ENCODE measurements at places on chromosomes 6 and 20. TPM values are rescaled to one million over a fixed set of nuclear protein-coding genes. Genes with fewer than 3 reads are reported as not detected.

RBM24 gene
- 2.7 TPM for total RNA-seq

GPSM3 gene
- total RNA-seq = 2.5 TPM

NFATC2 gene
- total RNA-seq = 1.5 TPM

HLA-DRB5 gene
- total RNA-seq = not detected

POFUT1 gene
- total RNA-seq = 29.6 TPM

NRM gene
- total RNA-seq = 6.9 TPM

ELOVL2 gene
- total RNA-seq = 0.06 TPM

PMEPA1 gene
- 4.6 TPM for total RNA-seq

ESR1 gene
- total RNA-seq = 0.40 TPM

HRH3 gene
- total RNA-seq = not detected

RNF182 gene
- 0.19 TPM for total RNA-seq

LST1 gene
- total RNA-seq = not detected

KIF25 gene
- total RNA-seq = not detected

SMIM13 gene
- total RNA-seq = 5.7 TPM

Data from esophagus squamous epithelium (tissue), 5 donors.